Heart right ventricle (tissue), 16 donors: ENCODE measurements at places on chromosomes 3 and 15. TPM values are rescaled to one million over a fixed set of nuclear protein-coding genes. Genes with fewer than 3 reads are reported as not detected.

Gene RTP3
- total RNA-seq, result not detected

Gene CLSTN2
- 10.0 TPM for total RNA-seq

- peak overlapping the region; percentile 54 for H3K4me3 ChIP-seq
- peak; percentile 81 for DNase-seq
- no peaks in the 10 kb centered on the region for H3K36me3 ChIP-seq
- peaks cover 9% of the 10 kb centered on the region for H3K4me1 ChIP-seq
Observed at GRCh38 chr15:72155635-72156616, 37.7 kb downstream of the SENP8 start.

Gene ERC2
- total RNA-seq, result 1.7 TPM

DNA sequence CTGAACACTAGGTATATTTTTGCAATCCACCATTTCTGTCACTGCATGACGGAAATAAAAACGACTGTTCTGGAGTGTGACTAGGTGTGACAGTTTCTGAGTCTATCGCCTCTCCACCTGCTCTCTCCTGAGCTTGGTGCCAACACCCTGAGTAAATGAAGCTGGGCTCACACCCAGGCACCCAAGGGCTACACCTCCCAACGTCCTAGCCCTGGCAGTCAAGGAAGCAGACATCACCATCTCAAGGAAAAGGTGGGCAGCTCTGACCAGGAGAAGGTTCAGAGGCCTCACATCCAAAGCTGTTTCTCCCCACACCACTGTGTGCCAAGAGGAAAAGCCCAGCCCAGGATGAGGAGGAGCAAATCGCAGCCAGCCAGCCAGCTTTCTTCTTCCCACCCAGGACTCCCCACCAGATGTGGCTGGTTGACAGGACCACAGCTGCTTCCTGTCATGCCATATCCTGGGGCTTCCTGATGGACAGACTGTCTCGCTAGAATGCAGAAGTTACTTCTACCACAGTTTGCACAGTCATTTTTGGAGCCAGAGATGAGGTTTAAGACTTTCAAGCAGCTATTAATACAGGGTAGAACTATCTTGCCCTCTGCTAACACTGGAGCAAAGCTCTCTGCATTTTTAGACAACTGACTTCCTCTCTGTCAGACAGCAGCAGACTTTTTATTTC lies 3.3 kb downstream of the SCAMP2 start:
- peaks cover 9% of the 10 kb centered on the region for H3K36me3 ChIP-seq
- H3K27me3 ChIP-seq, result no peaks in the 10 kb centered on the region
- H3K4me3 ChIP-seq, result no peak overlapping the region
- H3K4me1 ChIP-seq, result peaks cover 84% of the 10 kb centered on the region
- H3K27ac ChIP-seq, result peak overlapping the region; percentile 74
- DNase-seq, result peak; percentile 59

- H3K4me1 ChIP-seq, result peaks cover 9% of the 10 kb centered on the region
- no peak for DNase-seq
- no peaks in the 10 kb centered on the region for H3K36me3 ChIP-seq
- no peak overlapping the region for H3K4me3 ChIP-seq
- H3K27ac ChIP-seq, result no peak overlapping the region
- H3K27me3 ChIP-seq, result no peaks in the 10 kb centered on the region
Observed at GRCh38 chr15:68440136-68440535, 8.2 kb upstream of the ITGA11 start.

DNA sequence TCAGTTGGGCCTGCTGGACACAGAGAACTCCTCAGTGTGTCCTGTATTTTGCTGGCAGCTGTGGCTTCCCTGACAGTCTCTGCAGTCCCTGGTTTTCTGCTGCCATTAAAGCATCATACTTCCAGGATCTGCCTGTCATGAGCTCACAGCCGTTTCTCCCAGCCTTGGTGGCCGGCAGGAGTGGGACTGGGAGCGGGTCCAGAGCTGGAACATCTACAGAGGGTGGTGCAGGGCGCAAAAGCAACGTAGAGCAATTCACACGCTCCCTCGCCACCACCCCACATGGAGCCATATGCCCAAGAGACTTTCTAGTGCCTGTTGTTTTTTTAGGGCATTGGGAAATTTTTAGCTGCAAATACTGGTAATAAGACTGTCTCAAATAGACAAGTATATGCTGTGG lies 33.6 kb downstream of the ABTB1 start:
- H3K36me3 ChIP-seq, result peaks cover 17% of the 10 kb centered on the region
- H3K4me1 ChIP-seq, result peaks cover 53% of the 10 kb centered on the region
- DNase-seq, result peak; percentile 75
- peak overlapping the region; percentile 99 for H3K27ac ChIP-seq
- no peak overlapping the region for H3K4me3 ChIP-seq

GRCh38 chr3:113565555-113565954 lies 33.2 kb downstream of the SIDT1 start:
- H3K27ac ChIP-seq, result no peak overlapping the region
- no peak overlapping the region for H3K4me3 ChIP-seq
- H3K36me3 ChIP-seq, result no peaks in the 10 kb centered on the region
- no peaks in the 10 kb centered on the region for H3K4me1 ChIP-seq
- no peak for DNase-seq

Gene APOD
- 270 TPM for total RNA-seq

GRCh38 chr3:114645392-114645791 lies 351.6 kb downstream of the TIGIT start:
- no peak overlapping the region for H3K4me3 ChIP-seq
- H3K4me1 ChIP-seq, result no peaks in the 10 kb centered on the region
- no peaks in the 10 kb centered on the region for H3K36me3 ChIP-seq
- DNase-seq, result no peak

- no peak for DNase-seq
- H3K27ac ChIP-seq, result no peak overlapping the region
- H3K4me1 ChIP-seq, result peaks cover 9% of the 10 kb centered on the region
- no peaks in the 10 kb centered on the region for H3K27me3 ChIP-seq
Observed at GRCh38 chr3:25566358-25566920, 98.3 kb downstream of the TOP2B start.

GRCh38 chr15:68017201-68017600 lies 36.9 kb upstream of the PIAS1 start:
- H3K27ac ChIP-seq, result no peak overlapping the region
- no peaks in the 10 kb centered on the region for H3K27me3 ChIP-seq
- DNase-seq, result no peak
- H3K36me3 ChIP-seq, result no peaks in the 10 kb centered on the region
- H3K4me1 ChIP-seq, result no peaks in the 10 kb centered on the region

DNA sequence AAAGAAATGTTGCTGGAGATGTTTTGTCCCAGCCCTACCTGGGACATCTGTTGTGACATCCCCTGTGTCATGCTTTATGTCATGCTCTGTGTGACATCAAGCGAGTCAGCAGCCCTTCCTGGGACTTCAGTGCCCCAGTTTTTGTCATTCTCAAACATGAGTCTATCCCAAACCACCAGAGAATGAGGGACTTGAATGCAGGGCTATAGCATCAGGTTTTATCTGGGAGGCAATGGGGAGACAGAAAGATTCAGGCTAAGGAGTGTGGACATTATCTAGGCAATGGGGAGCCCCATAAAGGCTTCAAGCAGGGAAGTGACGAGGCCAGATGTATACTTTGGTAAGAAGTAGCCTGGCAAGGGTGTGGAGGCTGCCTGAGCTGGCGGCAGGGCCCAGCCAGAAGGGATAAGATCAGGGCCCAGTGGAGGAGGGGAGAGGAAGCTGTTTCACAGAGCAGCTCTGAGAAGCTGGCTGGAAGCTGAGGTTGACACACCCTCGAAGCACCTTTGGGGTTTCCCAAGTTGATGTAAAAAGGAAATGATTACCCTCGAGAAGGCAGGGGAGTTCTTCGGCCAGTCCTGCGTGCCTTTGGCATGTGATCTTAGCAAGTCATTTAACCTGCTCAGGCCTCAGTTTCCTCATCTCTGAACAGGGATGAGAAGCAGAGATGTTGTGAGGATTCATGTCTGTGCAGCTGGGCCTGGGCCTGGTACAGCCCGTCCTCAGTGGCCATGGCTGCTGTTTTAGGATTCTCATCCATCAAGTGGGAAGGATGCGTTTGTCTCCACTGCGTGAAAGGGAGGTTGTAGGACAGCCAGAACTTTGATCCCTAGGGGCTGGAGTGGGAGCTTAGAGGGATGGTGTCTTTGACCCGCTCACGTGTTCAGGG lies 34.3 kb downstream of the IRAK2 start:
- H3K4me1 ChIP-seq, result peaks cover 38% of the 10 kb centered on the region
- H3K36me3 ChIP-seq, result no peaks in the 10 kb centered on the region

- H3K4me1 ChIP-seq, result no peaks in the 10 kb centered on the region
- no peak overlapping the region for H3K27ac ChIP-seq
- H3K36me3 ChIP-seq, result no peaks in the 10 kb centered on the region
- no peak overlapping the region for H3K4me3 ChIP-seq
Observed at GRCh38 chr3:31133541-31133940, 239.1 kb upstream of the GADL1 start.

Gene HAPLN3
- total RNA-seq, result 2.5 TPM

- no peak overlapping the region for H3K4me3 ChIP-seq
- no peak overlapping the region for H3K27ac ChIP-seq
- H3K4me1 ChIP-seq, result peaks cover 49% of the 10 kb centered on the region
- H3K27me3 ChIP-seq, result no peaks in the 10 kb centered on the region
- DNase-seq, result no peak
Observed at GRCh38 chr15:68283401-68283800, 5.9 kb downstream of the FEM1B start.

Gene LRRC34
- total RNA-seq, result 1.7 TPM

Gene SH2D7
- total RNA-seq, result not detected

DNA sequence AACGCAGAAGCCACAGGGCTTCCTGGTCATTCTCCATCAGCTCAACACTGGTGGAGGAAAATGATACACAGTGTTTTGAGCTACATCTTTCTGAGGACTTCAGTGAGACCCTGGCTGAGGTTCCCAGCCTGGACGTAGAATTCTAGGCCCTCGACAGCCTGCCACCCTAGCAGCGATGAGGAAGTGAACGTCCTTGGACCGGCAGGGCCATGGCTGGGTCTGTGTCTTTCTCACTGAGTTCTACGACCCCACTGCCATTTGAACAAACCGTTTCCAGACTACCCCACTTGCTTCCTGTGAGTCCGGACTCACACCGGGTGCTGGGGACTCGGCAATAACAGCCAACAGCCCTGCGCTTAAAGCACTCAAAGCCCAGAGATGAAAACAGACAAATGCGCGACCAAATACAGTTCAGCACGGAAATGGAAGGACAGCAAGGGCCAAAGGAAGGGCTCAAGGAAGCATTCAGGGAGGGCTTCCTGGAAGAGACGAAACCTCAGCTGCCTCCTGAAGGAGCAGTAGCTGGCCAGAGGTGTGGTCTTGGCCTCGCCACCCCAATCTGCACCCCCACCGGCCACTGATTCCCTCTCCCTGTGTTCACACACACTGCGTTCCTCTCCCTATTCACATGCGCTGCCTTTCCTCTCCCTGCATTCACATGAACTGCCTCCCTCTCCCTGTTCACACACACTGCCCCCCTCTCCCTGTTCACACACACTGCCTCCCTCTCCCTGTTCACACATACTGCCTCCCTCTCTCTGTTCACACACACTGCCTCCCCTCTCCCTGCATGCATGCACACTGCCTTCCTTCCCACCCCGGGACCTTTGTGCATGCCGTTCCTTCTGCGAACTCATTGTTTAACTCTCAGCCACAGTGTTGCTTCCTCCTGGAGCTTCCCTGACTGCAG lies 136.3 kb upstream of the PRR20G start:
- H3K4me3 ChIP-seq, result no peak overlapping the region
- no peaks in the 10 kb centered on the region for H3K36me3 ChIP-seq
- H3K27me3 ChIP-seq, result peaks cover 94% of the 10 kb centered on the region
- no peak overlapping the region for H3K27ac ChIP-seq

Gene WDR93
- total RNA-seq, result not detected

Gene GLDN
- total RNA-seq, result 12.6 TPM

Gene SLC22A13
- 0.49 TPM for total RNA-seq

Gene RAD18
- 2.9 TPM for total RNA-seq

DNA sequence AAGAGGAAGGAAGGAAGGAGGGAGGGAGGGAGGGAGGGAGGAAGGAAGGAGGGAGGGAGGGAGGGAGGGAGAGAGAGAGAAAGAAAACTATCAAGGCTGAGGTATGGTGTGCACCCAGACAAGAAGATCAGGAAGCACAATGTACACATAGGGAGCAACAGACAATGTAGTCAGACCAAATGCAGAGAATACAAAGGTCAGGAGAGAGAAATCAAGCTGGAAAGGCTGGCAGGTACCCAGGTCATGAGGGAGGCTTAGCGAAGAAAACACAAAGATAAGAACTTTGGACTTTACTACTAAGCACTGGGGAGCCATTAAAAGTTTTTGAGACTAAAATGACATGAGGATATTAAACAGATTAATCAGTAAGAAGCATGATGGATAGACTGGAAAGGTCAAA lies 176.0 kb upstream of the TMCO5A start:
- H3K27ac ChIP-seq, result no peak overlapping the region
- no peaks in the 10 kb centered on the region for H3K4me1 ChIP-seq
- H3K27me3 ChIP-seq, result no peaks in the 10 kb centered on the region
- no peak for DNase-seq
- no peak overlapping the region for H3K4me3 ChIP-seq
- no peaks in the 10 kb centered on the region for H3K36me3 ChIP-seq

DNA sequence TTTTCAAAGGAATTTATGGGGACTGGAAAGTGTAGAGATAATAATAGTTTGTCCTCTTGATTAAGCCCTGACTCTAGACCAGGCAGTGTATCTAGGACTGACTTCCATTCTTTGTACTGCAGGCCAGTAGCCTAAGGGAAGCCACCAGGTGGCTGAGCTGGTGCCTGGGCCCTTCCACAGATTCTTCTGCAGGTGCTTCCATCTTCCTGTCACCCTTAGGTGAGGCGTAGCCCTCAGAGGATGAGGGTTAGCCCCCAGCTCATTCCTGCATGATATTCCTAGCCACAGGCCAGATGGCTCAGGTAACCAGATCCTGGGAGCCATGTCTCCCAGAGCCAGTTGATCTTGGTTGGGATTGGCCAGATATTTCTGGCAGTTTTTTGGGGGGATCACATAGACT lies 169.0 kb upstream of the IL12A start:
- no peaks in the 10 kb centered on the region for H3K27me3 ChIP-seq
- DNase-seq, result no peak
- no peaks in the 10 kb centered on the region for H3K36me3 ChIP-seq

Gene LDHAL6B
- total RNA-seq, result not detected

Gene TMEM207
- not detected for total RNA-seq

Gene CHMP2B
- total RNA-seq, result 32.1 TPM

DNA sequence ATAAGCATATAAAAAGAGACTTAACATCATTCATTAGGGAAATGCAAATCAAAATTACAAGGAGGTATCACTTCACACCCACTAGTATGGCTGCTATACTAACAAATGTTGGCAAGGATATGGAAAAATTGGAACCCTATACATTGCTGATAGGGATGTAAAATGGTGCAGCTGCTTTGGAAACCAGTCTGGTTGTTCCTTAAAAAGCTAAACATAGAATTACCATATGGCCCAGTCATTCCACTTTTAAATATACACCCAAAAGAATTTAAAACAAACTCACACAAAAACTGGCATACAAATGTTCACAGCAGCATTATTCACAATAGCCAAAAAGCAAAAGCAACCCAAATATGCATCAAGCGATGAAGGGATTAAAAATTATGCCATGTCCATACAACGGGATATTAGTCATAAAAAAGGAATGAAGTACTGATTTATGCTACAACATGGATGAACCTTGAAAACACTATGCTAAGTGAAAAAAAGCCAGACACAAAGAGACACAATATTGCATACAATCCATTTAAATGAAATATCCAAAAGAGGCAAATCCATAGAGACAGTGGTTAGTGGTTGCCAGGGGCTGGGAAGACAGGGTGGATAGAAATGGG lies 118.3 kb downstream of the OSBPL10 start:
- no peak overlapping the region for H3K27ac ChIP-seq
- no peaks in the 10 kb centered on the region for H3K36me3 ChIP-seq
- no peak for DNase-seq
- H3K27me3 ChIP-seq, result no peaks in the 10 kb centered on the region

Gene STRIT1
- total RNA-seq, result 2.3 TPM
